ENCODE measurements at places on chromosomes 12 and 14. TPM values are rescaled to one million over a fixed set of nuclear protein-coding genes. Genes with fewer than 3 reads are reported as not detected.
A peak's percentile ranks its signal among the peaks of the same experiment; 100 is the strongest.

GRCh38 chr12:122977153-122977552, 2.1 kb downstream of the OGFOD2 start:
- no peak for DNase-seq

DNA sequence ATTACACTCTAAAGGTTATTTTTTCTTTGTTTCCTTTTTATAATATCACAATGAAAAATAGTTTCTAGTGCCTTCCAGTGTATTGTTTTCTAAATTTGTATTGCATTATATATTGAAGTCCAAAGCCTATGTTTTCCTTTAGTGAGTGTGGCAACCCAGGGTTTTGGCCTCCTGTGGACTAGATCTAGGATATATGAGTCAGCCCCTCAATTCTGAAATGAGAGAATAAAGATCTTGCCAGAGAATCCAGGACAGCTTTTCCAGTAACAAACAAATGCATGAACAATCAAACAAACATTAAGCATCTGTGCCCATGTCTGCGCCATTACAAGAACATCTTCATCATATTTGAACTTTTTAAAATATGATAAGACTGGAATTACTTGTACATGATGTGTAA, 70.7 kb upstream of the SSTR1 start:
- DNase-seq: peak; percentile 38

DNA sequence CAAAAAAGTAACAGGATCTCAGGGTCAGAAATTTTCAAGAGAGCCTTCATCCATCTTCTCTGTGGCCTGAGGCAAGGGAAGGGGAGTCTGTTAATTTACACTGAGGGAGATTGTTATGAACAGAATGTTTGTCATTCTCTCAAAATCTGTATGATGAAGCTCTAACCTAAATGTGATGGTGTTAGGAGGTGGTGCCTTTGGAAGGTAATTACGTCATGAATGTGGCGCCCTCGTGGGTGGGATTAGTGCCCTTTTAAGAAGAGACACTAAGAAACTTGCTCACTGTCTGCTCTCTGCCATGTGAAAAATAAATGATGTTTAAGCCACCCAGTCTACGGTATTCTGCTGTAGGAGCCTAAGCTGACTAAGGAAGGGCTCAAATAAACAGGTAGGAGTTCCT, 521.6 kb downstream of the SNAPC1 start:
- DNase-seq: no peak

DNA sequence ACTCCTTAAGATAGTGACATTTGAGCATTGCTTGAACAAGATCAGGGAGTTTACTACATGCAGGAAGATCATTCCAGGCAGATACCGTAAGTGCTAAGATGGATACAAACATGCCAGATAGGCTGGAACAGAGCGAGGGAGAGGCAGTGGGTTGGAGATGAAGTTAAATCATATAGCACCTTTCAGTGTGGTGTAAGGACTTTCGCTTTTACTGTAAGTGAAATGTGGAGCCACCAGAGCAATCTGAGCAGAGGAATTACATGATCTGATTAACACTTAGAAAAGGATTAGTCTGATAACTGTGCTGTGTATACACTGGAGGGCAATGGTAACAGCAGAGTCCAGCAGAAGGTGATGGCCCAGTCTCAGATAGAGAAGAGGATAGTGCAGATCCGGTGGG, 163.0 kb upstream of the SSTR1 start:
- DNase-seq: no peak

GRCh38 chr12:30788754-30789153, 34.0 kb upstream of the CAPRIN2 start:
- DNase-seq: no peak

DNA sequence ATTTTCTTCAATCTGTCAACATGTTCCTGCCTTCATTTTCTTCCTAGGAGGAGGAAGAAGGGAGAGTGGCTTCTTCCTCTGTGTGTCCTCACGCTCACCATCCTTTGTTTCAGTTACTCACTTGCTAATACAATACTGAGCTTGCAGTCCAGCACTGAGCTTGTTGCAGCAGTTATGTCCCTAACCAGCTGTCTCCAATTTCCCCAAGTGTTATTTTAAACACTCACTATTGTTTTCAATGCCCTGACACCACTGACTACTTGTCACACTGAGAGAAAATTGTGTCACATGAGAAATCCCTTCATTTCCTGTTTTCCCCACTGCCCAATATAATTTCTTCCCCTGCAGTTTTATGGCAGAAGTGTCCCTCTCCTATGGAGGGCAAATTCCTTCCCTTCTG, 53.4 kb downstream of the HSD17B6 start:
- DNase-seq: no peak

DNA sequence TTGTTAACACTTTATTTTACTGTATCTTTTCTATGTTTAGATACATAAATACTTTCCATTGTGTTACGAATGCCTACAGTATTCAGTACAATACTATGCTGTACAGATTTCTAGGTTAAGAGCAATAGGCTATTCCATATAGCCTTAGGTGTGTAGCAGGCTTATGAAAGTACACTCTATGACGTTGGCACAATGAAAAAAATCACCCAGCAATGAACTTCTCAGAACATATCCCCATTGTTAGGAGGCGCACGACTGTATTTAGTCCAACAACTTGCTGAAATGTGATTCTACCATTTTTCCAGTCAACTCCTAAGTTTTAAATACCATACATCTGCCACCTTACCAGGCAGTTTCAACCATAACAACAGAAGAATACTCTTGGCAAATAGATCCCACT, 1.8 kb downstream of the PARP11 start:
- DNase-seq: no peak

DNA sequence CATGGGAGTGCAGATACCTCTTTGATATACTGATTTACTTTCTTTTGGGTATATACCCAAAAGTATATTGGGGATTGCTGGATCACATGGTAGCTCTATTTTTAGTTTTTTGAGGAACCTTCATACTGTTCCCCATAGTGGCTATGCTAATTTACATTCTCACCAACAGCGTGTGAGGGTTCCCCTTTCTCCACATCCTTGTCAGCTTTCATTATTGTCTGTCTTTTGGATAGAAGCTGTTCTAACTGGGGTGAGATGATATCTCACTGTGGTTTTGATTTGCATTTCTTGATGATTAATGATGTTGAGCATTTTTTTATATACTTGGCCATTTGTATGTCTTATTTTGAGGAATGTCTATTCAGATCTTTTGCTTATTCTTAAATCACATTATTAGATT, 44.1 kb upstream of the JDP2 start:
- no peak for DNase-seq

GRCh38 chr12:2979806-2980205, 20.6 kb downstream of the TEAD4 start:
- DNase-seq: no peak

GRCh38 chr14:78848234-78848820, 678.2 kb downstream of the NRXN3 start:
- peak; percentile 1 for DNase-seq

DNA sequence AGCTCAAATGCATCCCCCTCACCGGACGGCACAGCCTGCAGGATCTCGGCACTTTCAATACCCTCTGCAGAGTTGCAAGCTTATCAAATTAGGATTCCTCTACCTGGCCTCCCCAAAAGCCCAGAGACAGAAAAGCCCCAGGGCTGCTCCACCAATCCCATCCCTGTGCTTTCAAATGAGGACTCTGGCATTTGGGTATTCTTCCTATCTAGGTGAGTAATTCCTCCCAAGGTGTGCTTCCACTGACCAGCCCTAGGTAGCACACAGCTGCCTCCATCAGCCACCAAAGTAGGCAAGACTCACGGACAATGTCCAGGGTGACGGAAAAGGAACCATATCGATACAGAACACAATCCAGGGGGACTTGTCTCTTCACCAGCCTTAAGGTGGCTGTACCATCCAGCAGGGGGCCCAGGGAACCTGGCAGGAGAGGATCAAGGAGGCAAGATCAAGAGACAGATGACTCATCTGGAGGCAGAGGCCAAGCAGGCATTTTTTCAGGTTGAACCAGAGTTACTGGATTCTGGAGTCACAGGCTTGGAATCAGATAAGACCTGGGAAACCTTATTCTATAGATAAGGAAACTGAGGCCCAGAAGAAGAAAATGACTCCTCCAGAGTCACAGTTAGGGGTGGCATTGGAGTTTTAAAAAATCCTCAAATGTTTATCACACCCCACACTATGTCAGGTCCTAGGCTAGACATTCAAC, 9.9 kb downstream of the PMEL start:
- peak; percentile 66 for DNase-seq

DNA sequence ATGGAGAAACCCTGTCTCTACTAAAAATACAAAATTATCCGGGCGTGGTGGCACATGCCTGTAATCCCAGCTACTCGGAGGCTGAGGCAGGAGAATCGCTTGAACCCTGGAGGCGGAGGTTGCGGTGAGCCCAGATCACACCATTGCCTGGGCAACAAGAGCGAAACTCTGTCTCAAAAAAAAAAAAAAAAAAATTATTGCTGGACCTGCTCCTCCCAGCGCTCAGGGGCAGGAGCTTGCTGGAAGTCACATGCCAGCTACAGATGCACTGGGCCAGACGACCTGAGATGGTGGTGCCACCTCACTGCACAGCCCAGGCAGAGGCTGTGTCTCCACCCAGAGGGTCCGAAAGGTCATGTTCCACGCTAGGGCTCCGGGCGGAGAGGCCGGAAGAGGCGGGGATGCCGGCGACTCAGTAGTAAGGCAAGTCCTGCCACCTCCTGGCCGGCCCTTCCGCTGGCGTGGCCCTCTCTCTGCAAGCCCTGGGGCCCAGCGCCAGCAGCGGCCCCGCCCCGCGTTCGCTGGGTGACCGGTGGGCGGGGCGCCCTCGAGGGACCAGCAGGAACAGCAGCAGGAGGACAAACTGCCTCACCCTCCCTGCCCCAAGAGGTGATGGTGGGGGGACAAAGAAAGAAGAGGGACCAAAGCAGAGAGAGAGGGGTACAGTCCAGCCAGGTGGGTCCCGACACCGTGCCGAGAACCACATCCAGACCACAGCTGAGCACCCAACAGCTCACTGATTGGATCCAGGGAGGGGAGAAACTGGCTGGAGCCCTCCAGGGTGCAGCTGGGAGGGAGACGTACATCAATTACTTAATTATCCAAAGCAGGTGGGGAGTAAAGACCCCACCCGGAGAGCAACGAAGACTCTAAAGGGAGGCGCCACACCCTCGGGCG, 3.6 kb upstream of the RHOF start:
- DNase-seq: peak; percentile 72

GRCh38 chr12:53712059-53712643, 15.1 kb downstream of the CALCOCO1 start:
- DNase-seq: no peak

GRCh38 chr12:17016116-17016864, 410.3 kb upstream of the LMO3 start:
- peak; percentile 4 for DNase-seq

GRCh38 chr14:60652674-60653651, 3.7 kb upstream of the SIX1 start:
- no peak for DNase-seq

DNA sequence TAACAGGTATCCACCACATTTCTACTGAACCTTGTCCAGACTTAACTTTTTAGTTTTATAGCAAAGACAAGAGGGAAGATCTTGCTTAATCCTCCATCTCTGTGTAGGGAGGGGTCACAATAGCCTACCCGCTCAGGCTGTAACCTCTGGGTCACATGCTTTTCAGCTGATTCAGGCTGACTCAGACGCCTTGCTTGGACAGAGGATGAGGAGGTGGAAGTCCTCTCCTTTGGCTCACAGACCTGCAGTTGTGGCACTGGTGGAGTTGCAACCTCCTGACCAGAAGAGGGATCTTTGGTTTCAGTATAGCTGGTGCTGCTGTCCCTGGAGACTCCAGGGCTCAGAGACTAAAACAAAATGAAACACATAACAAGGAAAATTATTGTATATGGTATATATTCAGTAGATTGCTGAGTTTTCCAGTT, 16.2 kb downstream of the ACIN1 start:
- peak; percentile 91 for DNase-seq

DNA sequence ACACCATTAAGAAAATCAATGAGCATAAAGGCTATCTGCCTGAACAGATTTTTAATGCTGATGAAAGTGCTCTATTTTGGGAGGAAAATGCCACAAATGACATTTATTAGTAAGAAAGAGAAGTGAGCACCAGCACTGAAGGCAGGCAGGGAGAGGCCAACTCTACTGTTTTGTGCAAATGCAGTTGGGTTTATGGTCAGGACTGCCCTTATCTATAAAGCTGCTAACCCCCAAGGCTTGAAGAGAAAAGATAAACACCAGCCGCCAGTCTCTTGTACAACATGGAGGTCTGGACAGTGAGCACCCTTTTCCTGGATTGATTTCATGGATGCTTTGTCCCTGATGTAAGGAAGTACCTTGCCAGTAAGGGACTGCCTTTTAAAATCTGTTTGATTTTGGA, 246.8 kb upstream of the SFSWAP start:
- DNase-seq: no peak

GRCh38 chr14:80266930-80267329, 55.6 kb upstream of the DIO2 start:
- no peak for DNase-seq

TAS2R30 gene
- not detected for total RNA-seq

ADAM20 gene
- total RNA-seq: not detected

POTEM gene
- not detected for total RNA-seq

FAM186B gene
- not detected for total RNA-seq

SLC2A14 gene
- total RNA-seq: not detected

P3H3 gene
- 19.4 TPM for total RNA-seq

WNT5B gene
- total RNA-seq: 208 TPM

GUCY2C gene
- total RNA-seq: not detected
